IPS-NIHi11 (cell line): ENCODE measurements at places on chromosomes 11 and 22.

DNA sequence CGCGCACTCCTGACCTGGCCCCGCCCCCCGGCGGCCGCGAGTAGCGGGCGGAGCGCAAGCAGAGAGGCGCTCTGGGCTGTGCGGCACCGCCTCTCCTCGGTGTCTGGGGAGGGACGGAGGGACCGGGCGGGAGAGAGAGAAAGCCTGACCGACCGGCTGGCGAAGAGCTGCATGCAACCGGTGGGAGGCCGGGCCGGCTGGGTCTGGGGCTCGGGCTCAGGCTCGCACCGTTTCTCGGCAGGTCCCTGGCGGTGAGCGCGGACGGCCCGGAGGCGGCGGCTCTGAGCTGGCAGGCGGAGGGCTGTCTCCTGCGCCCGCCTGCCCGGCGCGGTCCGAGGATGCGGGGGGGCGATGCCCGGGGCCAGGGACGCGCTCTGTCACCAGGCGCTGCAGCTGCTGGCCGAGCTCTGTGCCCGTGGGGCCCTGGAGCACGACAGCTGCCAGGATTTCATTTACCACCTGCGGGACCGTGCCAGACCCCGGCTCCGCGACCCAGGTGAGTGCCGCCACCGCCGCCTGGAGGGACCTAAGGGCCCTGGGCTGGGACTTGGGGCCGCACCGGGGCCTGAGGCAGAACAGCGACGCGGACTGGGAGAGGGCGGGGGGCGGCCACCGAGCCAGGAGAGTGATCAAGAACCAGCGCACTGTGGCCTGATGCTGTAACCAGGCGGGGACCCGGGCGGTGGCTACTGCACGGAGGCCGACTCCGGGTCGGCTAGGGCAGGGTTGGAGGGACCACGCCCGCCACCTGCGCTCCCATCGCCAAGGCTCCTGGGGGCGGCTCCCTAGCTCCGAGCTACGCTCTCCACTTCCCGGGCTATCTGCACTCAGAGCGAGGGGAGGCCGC, at the start of gene SYT9:
SYT9 (plus strand) TSS at position 69 of the 847 bp plus-strand sequence; CDS start at position 352, 283 bp downstream.
- DNase-seq: peak; percentile 88

- no peak for DNase-seq
Observed at GRCh38 chr11:132073787-132074186, 703.4 kb downstream of the NTM start.

DNA sequence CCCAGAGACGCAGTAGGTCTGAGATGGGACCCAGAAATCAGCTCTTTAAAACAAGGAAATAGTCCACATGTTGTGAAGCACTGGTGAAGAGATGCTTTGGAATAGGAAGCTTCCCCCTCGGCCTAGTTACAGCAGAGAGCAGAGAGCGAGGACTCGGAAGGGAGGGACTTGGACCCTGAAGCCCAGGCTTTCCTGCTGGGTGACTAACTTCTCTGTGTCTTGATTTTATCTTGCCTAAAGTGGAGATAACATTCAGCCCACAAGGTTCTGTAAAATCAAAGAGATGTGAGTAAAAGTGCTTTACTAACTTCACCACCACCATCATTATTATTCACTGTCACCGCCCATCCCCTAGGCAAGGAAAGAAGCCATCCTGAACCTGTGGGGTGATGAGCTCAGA, 58.4 kb downstream of the THAP12 start:
- no peak for DNase-seq

GRCh38 chr11:110126936-110127335, 33.7 kb downstream of the ZC3H12C start:
- no peak for DNase-seq

DNA sequence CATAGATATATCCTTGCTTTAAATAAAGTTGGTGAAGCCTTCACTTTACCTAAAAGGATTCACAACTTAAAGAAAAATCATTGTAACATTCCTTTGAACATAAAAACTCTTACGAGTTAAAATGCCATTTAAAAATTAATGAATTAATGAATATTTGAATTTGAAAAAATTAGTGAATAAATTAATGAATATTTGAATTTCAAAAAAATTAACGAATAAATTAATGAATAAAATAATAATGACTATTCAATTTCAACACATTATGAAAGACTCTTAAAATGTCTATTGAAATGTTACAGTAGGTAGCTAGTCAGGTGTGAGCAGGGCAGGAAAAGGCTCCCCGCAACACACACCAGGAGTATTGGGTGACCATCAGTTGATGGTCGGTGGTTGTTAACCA, 22.9 kb downstream of the ARHGAP20 start:
- no peak for DNase-seq
